ENCODE measurements at places on chromosomes 7 and 10.

DNA sequence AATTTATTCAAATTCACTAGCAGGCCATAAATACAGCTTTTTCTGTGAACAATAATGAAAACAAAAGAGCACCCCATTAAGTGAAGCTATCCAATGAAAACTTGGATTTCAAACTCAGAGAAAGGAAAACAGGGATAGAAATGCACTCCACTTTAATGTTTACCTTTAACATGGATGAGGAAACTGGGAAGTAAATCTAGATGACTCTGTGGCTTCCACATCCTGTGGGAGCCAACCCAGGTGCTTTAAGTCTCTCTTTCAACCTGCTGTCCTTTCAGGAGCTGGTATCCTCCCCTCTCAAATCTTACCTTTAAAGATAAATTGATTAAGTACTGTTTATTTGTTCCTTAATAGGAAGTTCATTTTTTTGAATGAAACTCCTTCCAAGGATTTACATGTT lies 21.5 kb upstream of the SGMS1 start:
- DNase-seq: no peak

DNA sequence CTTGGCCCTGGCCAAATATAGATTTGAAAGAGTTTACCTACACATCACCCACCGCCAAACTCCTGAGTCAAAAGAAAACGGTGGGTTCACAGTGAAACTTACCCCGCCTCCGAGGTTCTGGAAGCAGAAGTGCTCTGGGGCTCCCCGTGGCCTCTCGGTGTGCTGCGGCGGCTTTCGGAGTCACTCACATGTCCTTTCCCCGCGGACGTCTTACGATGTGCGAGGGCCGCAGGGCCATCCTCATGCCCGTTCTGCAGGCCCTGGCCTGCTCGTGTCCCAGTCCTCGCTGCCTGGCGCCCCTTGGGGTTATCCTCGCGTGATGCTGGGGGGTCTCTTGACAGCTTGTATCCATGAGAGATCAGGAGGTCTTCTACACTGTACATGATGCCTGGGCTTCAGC lies 12.0 kb downstream of the JCAD start:
- no peak for DNase-seq

DNA sequence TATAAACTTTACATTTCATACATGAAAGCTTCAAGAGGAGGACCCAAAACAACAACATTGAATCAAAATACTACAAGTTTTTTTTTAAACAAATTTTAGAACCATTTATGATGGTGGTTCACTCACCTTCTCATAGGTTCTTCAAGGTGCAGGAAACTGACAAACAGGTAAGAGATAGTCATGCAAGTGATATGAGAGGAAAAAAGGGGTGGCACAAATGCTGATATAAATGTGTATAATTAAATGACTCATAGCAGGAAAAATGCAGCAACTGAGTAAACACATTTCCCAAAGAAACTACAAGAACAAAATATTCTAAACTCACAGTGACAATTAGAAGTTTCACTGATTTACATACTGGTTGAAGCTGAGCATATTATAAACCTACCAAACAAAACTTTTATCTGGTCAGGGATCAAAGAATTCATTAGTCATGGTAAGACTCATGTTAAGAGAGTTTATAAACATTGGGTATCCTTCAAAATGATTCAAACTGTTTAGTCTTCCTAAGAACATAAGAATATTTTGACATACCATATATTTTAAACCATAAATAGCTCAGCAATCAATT lies 14.1 kb downstream of the ZWINT start:
- no peak for DNase-seq

DNA sequence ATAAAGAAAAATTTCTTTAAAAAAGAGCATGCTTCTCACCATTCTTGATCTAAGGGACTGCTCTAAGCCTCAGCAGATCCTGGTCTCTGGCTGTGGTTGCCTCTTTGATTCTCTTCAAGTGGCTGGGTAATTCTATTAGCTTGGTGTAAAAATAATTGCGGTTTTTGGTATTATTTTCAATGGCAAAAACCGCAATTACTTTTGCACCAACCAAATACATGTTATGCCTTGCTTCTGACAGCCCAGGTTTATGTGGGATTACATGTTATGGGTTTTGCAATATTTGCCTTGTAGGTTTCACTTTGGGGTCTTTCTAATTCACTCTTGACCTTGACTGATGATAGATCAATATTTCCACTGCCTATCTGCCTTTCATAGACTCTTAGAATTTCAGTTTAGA lies 20.0 kb upstream of the CREB5 start:
- no peak for DNase-seq

- DNase-seq: no peak
Measured at GRCh38 chr10:30736685-30737232, 107.2 kb upstream of the LYZL2 start.

Measured in CD4-positive, alpha-beta T cell treated with Interleukin-4 for 4 hours (primary cell).